ENCODE measurements at places on chromosomes 16 and 17.

DNA sequence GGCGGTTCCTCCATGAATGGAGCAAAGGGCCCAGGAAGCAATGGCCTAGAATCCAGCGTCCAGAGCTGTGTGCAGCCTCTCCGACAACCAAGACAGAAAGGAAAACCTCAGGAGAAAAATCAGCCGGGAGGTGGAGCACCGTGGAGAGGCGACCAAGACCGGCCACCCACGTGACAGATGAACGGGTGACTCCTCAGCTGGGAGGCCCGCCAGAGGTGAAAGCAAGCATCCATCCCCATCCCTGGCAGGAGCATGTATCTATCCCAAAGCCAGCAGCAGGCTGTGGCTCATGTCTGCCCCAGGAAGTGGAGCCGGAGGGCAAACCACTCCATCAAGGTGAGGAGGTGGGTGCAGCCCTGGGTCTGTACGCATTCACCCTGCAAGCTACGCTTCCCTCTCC lies 52.1 kb downstream of the FOXL1 start:
- H3K36me3 ChIP-seq, result no peaks in the 10 kb centered on the region
- no peak for DNase-seq
- H3K4me1 ChIP-seq, result peaks cover 11% of the 10 kb centered on the region
- no peak overlapping the region for H3K27ac ChIP-seq

- no peaks in the 10 kb centered on the region for H3K27me3 ChIP-seq
- H3K27ac ChIP-seq, result no peak overlapping the region
- H3K4me1 ChIP-seq, result no peaks in the 10 kb centered on the region
- H3K36me3 ChIP-seq, result peaks cover 68% of the 10 kb centered on the region
- H3K4me3 ChIP-seq, result no peak overlapping the region
Observed at GRCh38 chr16:12130691-12131290, 154.3 kb downstream of the SNX29 start.

GRCh38 chr16:87930456-87930855 lies 5.9 kb downstream of the CA5A start:
- H3K4me1 ChIP-seq, result peaks cover 8% of the 10 kb centered on the region
- peak; percentile 16 for DNase-seq
- H3K36me3 ChIP-seq, result no peaks in the 10 kb centered on the region

- peak overlapping the region; percentile 97 for H3K27ac ChIP-seq
- peak; percentile 71 for DNase-seq
- no peaks in the 10 kb centered on the region for H3K36me3 ChIP-seq
- no peaks in the 10 kb centered on the region for H3K27me3 ChIP-seq
- peaks cover 5% of the 10 kb centered on the region for H3K4me1 ChIP-seq
Observed at GRCh38 chr16:13110124-13110796, 208.9 kb downstream of the SHISA9 start.

- no peak overlapping the region for H3K4me3 ChIP-seq
- no peak overlapping the region for H3K27ac ChIP-seq
- H3K36me3 ChIP-seq, result no peaks in the 10 kb centered on the region
- no peaks in the 10 kb centered on the region for H3K27me3 ChIP-seq
- no peaks in the 10 kb centered on the region for H3K4me1 ChIP-seq
Observed at GRCh38 chr16:69003500-69003899, 102.0 kb upstream of the HAS3 start.

DNA sequence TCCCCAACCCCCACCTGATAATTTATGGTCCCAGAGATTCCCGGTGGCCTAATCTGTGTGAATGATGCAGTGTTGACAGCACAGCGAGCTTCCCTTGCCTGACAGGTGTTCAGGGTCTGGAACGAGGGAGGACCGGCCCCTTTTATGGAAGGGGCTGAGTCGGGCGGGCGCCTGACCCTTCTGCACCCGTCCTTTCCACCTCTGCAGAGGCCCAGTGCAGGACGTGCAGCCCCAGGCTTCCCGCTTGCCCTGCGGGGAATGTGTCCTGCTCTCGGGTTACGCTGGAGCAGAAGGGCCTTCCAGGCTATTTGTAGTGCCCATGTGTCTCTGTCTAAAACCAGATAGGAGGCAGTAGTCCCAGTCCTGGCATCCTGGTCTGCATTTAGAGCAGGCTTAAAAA lies 16.2 kb downstream of the SMTNL2 start:
- H3K4me3 ChIP-seq, result no peak overlapping the region
- H3K36me3 ChIP-seq, result no peaks in the 10 kb centered on the region
- no peak overlapping the region for H3K27ac ChIP-seq
- no peak for DNase-seq

DNA sequence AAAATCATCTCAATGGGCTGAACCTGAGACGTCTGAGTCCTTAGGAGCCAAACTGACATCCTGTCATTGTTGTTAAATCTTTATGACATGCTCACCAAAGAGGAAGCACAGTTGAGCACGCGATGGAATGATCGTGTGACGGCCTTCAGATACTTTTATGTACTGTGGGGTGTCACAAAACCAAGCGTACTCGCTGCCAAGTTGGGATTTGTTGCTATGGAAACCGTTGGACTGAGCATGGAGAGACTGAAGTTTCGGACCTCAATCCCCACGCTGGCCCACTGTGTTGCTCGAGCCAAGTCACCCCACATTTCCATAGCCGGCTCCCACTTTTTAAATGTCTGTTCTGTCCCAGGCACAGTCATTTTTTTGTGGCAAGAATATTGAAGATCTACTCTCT lies 222.8 kb upstream of the SDK2 start:
- no peak for DNase-seq
- no peak overlapping the region for H3K27ac ChIP-seq
- no peak overlapping the region for H3K4me3 ChIP-seq
- no peaks in the 10 kb centered on the region for H3K36me3 ChIP-seq

- no peak overlapping the region for H3K4me3 ChIP-seq
- no peaks in the 10 kb centered on the region for H3K36me3 ChIP-seq
- H3K27me3 ChIP-seq, result peaks cover 40% of the 10 kb centered on the region
Observed at GRCh38 chr16:71421911-71422310, 19.9 kb downstream of the TLE7 start.

GRCh38 chr17:65079489-65079900 lies 23.0 kb upstream of the GNA13 start:
- H3K27me3 ChIP-seq, result peaks cover 7% of the 10 kb centered on the region
- no peaks in the 10 kb centered on the region for H3K36me3 ChIP-seq
- H3K4me3 ChIP-seq, result no peak overlapping the region
- peaks cover 9% of the 10 kb centered on the region for H3K4me1 ChIP-seq

DNA sequence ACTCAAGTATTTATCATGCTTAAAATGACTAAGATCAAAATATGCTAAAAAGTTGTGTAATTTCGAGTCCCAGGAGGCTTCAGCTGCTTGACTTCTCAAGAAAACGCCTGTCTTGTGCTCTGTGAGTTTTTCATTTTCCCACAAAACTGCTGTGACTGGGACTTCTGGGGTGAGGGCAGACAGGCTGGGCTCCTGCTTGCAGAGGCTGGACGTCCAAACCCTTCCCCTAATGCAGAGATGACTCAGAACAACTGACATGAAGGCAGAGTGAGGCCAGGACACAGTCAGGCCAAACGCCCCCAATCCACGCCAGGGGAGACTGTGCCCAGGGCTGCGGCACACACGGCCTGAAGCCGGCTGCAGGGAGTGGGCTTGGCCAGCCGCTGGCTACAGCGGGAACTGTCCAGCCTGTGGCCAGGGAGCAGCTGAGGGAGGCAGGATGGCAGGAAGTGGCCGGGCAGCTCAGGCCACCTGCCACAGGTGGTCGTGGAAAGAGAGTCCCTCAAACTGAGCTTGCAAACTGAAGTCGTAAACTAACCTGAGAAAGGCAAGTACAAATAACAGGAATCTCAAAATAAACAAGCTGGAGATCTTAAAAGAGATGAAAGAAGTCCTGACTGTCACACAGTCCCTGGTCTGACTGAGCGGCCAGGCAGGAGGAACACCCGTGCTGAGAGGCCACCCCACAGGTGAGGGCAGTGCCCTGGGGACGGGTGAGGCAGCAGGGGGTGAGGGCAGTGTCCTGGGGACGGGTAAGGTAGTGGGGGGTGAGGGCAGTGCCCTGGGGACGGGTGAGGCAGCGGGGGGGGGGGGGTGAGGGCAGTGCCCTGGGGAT lies 21.3 kb upstream of the HEXD start:
- DNase-seq, result peak; percentile 26
- no peaks in the 10 kb centered on the region for H3K27me3 ChIP-seq
- no peak overlapping the region for H3K4me3 ChIP-seq
- no peak overlapping the region for H3K27ac ChIP-seq

GRCh38 chr17:58515286-58515685 lies 848 bp upstream of the MTMR4 start:
- no peak overlapping the region for H3K27ac ChIP-seq
- H3K4me1 ChIP-seq, result peaks cover 20% of the 10 kb centered on the region
- DNase-seq, result no peak
- no peaks in the 10 kb centered on the region for H3K27me3 ChIP-seq
- H3K4me3 ChIP-seq, result no peak overlapping the region
- peaks cover 22% of the 10 kb centered on the region for H3K36me3 ChIP-seq

- peaks cover 7% of the 10 kb centered on the region for H3K4me1 ChIP-seq
- H3K36me3 ChIP-seq, result no peaks in the 10 kb centered on the region
- H3K27me3 ChIP-seq, result peaks cover 89% of the 10 kb centered on the region
- H3K4me3 ChIP-seq, result no peak overlapping the region
- no peak overlapping the region for H3K27ac ChIP-seq
Observed at GRCh38 chr17:79186406-79186805, 111.8 kb downstream of the ENGASE start.

DNA sequence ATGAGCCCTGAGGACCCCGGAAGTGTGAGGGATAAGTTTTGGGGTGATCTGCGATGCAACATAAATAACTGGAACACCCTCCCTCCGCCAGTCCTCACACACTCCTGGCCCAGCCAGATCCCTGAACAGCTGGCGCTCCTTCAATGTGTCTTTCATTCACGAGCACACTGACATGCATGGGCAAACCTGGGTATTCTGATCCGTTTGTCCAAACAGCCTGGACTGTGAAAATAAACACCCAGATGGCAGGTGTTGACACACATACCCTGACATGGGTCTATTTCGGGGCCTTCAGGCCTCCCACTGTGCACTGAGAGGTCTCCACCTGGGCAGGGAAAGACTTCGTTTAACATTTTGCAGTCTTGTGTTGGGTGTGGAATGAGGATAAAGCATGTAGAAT lies 3.0 kb upstream of the CPNE2 start:
- H3K27me3 ChIP-seq, result no peaks in the 10 kb centered on the region
- no peaks in the 10 kb centered on the region for H3K36me3 ChIP-seq
- H3K4me1 ChIP-seq, result peaks cover 18% of the 10 kb centered on the region
- no peak overlapping the region for H3K27ac ChIP-seq

DNA sequence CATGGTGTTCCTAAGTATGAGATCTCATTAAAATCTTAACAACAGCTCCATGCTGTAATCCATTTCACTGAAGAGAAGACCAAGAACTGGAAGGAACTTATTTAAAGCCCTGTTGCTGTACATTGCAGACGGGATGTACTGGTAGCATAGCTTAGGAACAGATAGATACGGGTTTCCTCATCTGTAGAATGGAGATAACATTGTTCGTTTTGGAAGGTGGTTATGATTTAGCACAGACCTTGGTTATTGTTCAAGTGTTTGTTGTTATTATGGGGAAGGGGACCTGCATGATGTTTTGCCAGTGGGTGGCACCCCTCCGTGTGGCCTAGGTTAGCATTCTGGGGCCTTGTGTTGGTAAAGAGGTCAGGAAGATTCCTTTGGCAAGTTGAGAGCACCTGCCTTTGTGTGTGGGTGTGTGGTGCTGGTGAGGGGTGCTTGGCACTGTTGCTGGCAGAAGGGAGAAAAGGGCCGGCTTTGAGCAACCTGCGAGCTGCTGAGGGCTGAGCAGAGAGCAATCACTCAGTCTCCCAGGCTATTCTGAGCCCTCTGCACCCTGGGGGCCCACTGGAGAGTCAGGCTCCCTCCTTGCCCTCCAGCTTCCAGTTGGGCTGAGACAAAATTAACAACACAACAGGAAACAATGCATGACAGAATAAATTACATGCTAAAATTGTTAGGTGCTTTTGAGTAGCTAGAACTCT lies 2.3 kb downstream of the TAOK2 start:
- H3K27me3 ChIP-seq, result no peaks in the 10 kb centered on the region
- no peak for DNase-seq
- peak overlapping the region; percentile 26 for H3K4me3 ChIP-seq
- H3K4me1 ChIP-seq, result peaks cover 18% of the 10 kb centered on the region
- peaks cover 57% of the 10 kb centered on the region for H3K36me3 ChIP-seq
- H3K27ac ChIP-seq, result no peak overlapping the region

Data from mesenchymal stem cell (in vitro differentiated cells and primary cell).